ENCODE measurements at places on chromosomes 2 and 18.
A peak's percentile ranks its signal among the peaks of the same experiment; 100 is the strongest.

DNA sequence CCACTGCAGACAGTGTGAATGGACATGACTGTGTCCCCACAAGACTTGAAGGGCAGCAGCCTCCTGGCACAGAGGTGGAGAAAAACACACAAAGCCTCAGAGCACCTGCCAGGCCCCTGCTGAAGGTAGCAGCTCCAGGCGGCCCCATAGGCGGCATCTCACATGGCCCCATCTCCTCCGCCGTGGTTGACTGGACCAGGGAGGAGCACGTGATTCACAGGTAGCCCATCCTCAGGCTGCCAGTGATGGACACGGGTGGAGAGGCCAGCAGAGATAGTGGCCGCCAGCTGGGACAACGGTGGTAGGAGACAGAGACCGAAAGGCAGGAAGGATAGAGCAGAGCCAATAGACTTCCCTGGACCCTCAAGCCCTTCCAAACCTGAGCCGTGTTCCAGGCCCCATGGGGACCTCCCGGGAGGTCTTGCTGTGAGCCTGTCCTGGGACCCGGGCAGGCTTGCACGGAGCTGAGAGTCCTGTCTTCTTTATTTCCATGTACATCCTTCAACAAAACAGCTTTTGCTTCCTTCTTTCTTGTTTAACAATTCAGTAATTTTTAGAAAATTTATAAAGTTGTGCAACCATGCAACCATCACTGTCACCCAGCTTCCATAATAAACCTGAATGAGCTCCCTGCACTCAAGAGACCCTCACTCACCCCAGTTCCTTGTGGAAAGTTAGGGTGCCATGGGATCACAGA lies 26.9 kb downstream of the GPR55 start:
- no peak for DNase-seq

DNA sequence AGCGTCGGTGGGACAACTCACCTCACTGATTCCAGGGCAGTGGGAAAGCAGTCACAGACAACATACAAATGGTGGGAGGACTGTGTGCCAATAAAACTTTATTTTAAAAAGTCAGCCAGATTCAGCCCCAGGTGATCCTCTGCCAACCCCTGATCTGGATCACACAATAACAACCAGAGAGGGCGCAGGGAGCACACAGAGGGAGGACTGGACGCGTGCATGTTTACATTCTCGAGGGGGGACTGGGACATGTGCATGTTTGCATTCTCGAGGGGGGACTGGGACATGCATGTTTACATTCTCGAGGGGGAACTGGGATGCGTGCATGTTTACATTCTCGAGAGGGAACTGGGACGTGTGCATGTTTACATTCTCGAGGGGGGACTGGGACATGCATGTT lies 209.5 kb downstream of the NDUFA10 start:
- DNase-seq = no peak

DNA sequence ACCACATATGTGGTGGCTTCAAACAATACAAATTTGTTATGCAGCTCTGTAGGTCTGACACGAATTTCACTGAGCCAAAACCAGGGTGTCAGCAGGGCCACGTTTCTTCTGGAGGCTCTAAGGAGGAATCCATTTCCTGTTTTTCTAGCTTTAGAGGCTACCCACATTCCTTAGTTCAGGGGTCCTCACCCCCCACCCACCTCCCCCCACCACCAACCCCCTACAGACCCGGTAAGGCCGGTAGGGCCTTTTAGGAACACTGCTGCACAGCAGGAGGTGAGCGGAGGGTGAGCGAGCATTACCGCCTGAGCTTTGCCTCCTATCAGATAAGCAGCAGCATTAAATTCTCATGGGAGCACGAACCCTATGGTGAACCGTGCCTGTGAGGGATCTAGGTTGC lies 10.6 kb upstream of the SLC39A10 start:
- DNase-seq = no peak

DNA sequence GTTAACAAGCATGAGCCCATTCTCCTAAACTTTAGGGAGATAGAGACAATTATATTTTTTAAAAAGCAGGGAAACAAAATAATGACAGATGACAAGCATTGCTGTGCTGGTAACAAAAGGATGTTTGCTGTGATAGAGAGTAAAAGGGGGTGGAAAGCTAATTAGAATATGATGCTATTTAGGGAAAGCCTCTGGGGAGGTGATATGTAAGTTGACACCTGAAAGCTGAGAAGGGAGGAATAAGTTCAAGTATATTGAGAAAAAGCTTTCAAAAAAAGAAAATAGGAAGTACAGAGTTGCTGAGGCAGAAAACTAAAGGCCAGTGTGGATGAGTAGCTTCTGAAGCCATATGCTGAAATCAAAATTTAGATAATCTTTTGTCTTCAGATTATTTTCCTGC lies 565.2 kb upstream of the NRXN1 start:
- no peak for DNase-seq

DNA sequence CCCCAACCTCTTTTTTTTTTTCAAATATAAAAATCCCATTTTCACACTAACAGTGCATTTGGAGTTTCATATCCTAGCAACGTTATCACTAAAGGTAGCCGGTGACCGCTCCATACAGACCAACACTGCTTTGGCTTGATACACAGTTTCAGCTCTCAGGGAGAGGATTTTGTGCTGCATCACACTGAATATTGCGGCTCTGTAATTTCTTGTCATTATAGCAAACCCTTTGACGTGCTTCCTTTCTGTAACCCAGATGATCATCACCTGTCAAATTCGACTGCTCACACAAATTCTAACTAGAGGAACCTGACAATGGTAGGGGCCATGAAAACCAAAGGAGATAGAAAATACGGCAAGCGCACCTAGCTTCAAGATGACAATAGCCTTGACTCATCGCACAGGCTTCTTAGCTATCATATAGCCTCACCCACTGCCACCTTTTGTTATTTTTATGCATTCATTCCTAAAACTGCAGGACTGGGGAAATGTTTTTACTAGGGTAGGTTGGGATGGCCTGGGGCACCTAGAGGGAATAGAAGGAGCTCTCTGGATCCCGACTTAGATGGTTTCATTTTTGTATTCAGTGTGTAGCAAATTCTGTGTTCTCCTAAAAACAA lies 582.9 kb upstream of the PIK3C3 start:
- DNase-seq = no peak

- no peak for DNase-seq
Observed at GRCh38 chr2:215966274-215966673, 47.1 kb downstream of the MREG start.

DNA sequence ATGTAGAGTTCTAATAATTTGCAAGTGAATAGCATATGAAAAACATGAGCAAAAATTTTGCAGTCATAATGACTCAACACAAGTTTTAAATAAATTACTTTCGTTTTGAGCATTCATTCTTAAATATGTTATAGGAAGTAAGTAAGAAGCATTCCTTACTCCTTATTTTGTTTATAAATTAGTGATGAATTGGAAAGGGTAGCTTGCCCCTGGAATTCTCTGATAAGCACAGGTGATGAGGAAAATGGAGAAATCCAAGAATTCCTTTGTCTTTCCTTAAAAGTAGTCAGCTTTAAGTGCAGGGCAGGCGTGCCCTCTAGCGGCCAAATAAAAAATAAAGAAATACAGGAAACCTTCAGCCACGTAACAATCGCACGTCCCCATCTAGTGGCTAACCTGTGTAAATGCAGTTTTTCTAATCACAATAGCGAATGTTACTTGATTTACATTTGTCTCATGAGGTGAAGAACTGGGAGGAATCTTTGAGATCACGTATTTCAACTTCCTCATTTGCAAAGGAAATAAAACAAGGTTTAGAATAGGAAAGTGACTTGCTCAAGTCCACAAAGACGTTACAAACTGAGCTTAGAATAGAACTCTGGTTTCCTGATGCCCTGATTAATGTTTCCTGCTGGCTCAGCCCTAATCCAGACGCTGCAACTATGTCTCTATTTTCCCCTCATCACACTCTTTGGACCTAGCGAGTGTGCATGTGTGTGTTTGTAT lies 47.2 kb upstream of the ZNG1B start:
- peak; percentile 33 for DNase-seq

DNA sequence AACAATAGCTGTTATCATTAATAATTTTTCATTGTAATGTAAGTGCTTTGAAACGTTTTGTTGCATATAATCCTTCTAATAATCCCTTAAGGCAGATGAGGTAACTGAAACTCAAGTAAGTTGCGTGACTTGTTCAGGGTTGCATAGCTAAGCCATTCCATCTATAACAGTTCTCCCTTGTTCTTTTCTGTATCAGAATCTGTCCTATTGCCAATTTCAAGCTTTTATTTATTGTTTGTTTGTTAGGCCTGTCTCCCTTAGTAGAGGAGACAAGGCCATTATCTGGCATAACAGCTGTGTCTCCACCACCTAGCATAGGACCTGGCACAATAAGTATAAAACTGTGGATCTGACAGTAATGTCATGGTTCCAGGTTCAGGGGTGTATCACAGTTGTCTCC lies 19.4 kb downstream of the BABAM2 start:
- DNase-seq = no peak

DNA sequence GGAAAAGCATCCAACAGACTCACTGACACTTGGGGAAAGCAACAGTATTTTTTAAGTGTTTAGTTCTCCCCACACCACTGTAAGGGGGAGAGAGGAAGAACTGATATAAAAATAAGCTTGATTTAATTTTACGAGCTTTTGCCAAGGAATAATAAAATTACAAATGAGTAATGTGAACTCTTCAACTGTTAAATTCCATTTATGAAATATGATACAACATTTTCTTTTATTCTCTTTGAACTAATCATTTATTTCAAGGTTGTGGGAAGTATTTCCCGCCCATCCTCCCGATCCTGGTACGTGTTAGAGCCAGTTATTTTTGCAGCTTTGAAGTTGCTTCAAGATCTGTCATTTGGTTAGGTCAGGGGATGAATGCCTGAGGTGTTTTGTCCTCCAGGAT lies 35.2 kb downstream of the WDPCP start:
- no peak for DNase-seq

DNA sequence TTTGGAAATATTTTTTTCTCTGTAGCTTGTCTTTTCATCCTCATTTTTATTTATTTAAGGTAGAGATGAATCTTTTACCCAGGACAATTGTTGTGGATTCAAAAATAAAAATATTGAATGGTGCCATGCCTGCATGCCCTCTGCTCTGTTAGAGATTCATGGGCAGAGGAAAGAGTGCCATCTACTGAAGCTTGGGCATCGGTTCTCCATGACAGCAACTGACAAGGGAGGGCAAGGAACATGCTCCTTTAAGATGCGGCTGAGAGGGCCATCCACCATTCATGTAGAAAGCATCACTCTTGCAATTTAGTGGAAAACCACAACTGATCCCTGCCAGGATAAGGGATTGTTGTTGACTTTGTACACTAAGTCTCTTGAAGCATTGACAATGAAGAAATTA lies 79.9 kb downstream of the PARD3B start:
- DNase-seq = no peak

- DNase-seq = no peak
Observed at GRCh38 chr2:165857876-165858275, 63.8 kb upstream of the GALNT3 start.

DNA sequence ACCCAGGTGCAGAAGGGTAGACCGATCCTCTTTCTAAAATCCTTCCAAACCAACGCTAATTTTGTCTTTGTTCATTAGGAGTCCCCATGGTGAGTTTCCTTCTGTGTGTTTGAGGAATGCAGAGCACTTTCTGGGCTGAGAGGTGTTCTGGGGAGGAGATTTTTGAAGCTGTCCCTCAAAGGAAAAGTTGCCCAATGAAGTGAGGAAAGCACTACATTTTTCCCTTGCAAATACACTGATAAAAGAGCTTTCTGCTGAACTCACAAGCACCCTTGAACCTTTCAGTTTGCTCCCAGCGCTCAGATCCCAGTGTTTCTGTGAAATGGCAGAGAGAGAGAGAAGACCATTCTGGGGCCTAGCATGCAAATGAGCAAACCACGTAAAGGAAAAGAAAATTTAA lies 299.6 kb upstream of the FANCL start:
- DNase-seq = no peak

- no peak for DNase-seq
Observed at GRCh38 chr2:125264453-125264852, 1239.4 kb downstream of the CNTNAP5 start.

GRCh38 chr2:6564326-6564725 lies 301.4 kb downstream of the CMPK2 start:
- no peak for DNase-seq

DNA sequence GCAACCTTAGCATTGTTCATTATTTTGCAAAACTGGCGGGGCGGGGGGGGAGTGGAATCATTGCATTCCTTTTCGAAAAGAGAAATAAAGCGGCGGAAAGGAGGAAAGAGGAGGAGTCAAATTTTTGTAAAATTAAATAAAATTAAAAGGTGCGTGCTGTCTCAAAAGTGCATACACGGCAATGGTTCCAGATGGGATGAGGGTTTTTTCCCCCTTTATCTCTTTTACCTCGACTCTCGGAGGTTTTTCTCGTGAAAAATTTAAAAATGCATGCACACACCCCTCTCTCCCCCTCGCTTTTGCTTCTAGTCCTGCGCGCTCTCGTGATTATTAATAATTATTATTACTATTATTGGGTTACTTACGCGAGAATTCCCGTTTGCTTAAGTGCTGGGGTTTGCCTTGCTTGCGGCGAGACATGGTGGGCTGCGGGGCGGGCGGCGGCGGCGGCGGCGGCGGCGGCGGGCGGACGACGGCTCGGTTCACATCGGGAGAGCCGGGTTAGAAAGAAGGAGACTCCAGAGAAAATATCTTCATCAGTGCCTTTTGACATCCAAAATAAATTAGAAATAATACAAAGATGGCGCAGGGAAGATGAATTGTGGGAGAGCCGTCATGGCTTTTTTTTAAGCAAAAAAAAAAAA lies 481 bp downstream of the BCL11A start:
- DNase-seq = no peak

GRCh38 chr2:207113414-207113813 lies 52.3 kb downstream of the KLF7 start:
- DNase-seq = no peak

DNA sequence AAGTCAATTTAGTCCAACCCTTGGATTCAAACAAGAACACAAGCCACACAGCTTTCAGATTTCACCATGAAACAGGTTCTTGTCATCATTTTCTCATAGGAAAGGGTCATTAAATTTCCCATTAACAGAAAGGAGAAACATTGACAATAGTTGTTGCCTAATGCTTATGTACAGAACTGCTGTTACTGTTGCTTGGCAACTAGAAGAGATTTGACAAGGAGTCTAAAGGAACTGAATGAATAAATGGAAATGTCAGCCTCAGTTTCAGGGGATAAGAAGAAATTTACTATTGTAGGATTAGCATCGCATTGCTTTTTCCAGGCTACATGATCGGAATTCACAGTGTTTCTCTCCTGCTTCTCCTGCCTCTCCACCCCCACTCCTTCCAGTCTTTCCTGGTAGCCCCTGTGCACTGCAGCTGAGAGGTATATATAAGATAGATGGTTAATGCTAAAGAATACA lies 90.3 kb downstream of the SPATS2L start:
- no peak for DNase-seq

Measured in glomerular endothelial cell (primary cell).